ENCODE measurements at places on chromosomes 6 and 20.

- DNase-seq = no peak
Observed at GRCh38 chr20:43191946-43192863, 2.5 kb upstream of the PTPRT start.

- no peak for DNase-seq
Observed at GRCh38 chr6:44504301-44504791, 116.8 kb downstream of the CDC5L start.

GRCh38 chr6:107931894-107932293 is 26.1 kb downstream of the SEC63 start:
- DNase-seq = no peak

DNA sequence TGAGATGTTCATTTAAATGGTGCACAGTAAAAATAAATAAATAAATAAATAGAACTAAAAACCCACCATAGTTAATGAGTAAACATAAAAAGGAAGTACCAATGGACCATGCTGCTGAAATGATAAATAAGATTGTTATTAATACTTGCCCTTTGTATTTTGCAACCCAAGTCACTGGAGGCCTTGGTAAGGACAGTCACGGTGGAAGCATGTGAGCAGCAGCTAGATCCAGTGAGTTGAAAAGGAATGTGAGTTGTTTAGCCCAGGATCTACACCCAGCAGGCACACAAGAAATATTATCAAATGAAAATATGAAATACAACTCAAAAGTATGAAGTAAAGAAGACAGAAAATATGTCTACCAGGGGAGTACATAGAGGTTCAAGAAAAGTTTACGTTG is 6.7 kb downstream of the LGSN start:
- no peak for DNase-seq

- DNase-seq = no peak
Observed at GRCh38 chr6:157869673-157870302, 46.7 kb downstream of the SNX9 start.

- no peak for DNase-seq
Observed at GRCh38 chr6:112683106-112683505, 336.0 kb downstream of the RFPL4B start.

DNA sequence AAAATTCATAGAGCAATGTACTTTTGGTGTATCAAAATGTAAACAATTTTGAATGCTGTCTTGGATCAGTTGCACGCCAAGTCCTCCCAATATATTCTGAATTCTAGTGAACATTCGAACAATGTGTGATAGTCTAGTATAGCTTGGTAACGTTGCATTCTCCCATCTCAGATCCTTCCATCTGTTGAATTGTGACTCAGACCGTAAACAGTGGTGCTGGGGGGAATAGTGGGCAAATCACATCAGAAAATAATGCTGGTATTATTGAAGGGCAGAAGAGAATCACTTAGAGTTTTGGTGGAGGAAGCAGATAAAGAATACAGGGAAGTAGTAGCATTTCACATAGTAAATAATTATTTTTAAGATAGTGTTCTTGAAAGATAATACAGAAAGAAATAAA is 45.7 kb upstream of the PBOV1 start:
- DNase-seq = no peak

DNA sequence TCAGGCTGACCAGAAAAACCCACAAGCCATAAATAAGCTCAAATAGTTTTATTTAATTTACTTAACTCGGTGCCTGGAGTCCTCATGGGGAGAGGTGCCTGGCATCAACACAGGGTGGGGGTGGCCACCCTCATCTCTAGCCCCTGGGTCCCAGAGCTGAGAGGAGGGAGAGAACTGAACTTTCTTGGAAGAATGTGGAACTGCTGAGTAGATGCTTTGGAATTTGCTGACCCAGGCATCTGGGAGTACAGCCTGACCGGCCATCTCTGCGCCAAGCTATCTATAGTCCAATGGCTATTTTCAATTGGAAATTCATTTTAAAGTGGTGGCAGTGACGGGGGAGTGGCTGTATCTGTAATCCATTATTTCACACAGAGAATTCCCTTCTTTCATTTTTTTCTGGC is 104.8 kb downstream of the CDH26 start:
- no peak for DNase-seq

DNA sequence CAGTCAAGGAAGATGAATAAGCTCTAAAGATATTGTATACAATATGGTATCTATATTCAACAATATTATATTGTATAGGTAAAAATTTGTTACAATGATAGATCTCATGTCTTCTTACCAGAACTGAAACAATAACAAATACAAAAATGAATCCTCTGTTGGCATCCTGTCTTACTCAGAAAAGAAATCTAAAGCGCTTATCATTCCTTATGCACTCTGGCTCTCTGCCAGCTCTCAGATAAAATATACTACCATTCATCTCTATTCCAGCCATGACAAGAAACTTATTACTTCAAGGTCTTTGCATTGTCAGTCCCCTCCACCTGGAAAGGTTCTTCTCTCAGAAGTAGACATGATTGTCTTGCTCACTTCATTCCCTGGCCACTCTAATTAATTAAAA is 138.6 kb downstream of the THEMIS start:
- DNase-seq = no peak

DNA sequence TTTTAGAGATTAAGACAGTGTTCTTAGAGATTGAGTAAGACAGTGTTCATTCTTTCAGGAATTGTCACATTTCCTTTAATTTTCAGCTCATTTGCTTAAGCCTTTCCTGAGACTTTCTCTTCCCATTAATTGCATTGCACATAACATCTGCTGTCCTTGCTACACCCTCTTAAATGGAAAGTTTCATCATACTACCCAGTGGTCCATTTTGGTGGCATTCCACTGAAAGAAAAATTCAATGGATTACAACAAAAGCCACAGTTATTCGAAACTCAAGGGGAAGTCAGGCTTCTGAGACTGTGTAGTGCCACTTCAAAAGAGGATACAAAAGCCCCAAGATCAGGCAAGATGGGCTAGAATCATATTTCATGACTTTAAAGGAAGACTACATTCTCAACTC is 64.0 kb downstream of the RSPO3 start:
- no peak for DNase-seq

- no peak for DNase-seq
Observed at GRCh38 chr20:53707371-53708055, 113.9 kb upstream of the ZNF217 start.

DNA sequence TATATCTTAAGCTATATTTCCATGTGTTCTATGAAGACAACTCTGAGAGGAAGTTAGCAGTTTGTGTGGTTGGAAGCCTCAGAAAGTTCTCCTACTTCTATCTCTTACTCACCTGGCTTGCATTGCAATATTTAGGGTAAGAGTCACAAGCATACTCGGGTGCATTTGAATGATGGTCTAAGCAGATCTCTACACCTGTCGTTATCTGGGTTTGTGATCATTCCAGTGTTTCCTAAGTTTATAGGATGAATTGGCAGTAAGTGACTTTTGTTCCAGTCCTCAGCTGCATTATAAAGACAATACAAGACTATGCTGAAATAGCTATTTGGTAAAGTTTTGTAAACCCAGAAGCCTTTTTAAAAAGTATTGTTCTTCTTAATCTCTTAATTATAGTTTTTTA is 36.9 kb downstream of the CBFA2T2 start:
- no peak for DNase-seq

GRCh38 chr20:35539756-35540212 is 2.1 kb upstream of the ERGIC3 start:
- no peak for DNase-seq

GRCh38 chr20:6707321-6707831 is 60.1 kb upstream of the BMP2 start:
- DNase-seq = no peak

GRCh38 chr6:140599916-140600315 is 1225.5 kb upstream of the CITED2 start:
- DNase-seq = no peak

DNA sequence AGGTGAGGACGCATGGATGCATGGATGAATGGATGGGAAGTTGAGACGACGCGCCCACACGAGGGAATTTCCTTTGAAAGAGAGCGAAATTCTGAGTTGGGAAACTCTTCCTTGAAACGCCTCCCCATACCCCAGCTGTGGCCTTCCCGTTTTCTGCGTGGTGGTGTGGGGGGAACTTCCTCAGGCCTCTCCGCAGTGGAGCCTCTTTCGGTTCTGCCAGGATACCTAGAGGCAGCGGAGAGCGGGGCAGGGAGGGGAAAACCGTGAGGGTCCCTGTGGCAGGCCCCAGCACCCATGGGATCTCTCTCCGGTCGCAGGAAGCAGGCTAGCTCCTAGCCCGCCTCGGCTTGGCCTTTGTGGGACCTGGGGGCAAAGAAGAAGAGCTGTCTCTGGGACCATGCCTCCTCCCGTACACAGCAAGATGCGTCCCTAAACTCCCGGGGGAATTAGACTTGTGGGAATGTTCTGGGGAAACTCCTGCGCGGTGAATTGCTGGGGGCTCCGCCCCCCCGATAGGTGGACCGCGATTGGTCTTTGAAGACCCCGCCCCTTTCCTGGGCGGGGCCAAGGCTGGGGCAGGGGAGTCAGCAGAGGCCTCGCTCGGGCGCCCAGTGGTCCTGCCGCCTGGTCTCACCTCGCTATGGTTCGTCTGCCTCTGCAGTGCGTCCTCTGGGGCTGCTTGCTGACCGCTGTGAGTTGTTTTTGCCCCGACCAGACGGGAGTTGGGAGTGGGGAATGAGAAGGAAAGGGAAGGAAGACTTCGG is at the start of gene CD40:
Gene CD40, plus strand, starts transcription at position 611 of the 764 bp plus-strand sequence. Its CDS starts 30 bp downstream, at position 641.
- DNase-seq = peak; percentile 69

DNA sequence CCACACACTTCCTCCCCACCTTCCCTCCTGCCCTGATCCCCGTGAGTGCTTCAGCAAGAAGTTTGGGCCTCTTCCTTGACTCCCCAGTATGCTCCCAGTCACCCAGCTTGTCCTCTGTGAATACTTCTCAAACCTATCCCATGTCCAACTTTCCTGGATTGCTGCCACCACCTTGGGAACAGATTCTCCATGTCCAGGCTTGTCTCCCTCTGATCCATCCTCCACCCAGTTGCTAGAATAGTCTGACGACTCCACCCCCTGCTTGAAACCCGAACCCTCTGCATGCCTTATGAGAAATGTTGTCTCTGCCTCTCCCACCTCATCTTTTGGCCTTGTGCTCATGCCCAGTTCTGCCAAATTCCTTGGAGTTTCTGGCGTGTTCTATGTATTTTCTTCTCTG is 108.0 kb downstream of the PPP1R14C start:
- no peak for DNase-seq

- DNase-seq = no peak
Observed at GRCh38 chr6:118788702-118789101, 105.2 kb upstream of the ASF1A start.

GRCh38 chr20:48550814-48551213 is 277.0 kb downstream of the PREX1 start:
- no peak for DNase-seq

- DNase-seq = no peak
Observed at GRCh38 chr6:25747477-25747876, 7.1 kb upstream of the SLC17A4 start.

GRCh38 chr20:1215386-1216170 is 10.3 kb upstream of the RAD21L1 start:
- no peak for DNase-seq

- DNase-seq = no peak
Observed at GRCh38 chr20:39164642-39165041, 202.5 kb downstream of the DHX35 start.

DNA sequence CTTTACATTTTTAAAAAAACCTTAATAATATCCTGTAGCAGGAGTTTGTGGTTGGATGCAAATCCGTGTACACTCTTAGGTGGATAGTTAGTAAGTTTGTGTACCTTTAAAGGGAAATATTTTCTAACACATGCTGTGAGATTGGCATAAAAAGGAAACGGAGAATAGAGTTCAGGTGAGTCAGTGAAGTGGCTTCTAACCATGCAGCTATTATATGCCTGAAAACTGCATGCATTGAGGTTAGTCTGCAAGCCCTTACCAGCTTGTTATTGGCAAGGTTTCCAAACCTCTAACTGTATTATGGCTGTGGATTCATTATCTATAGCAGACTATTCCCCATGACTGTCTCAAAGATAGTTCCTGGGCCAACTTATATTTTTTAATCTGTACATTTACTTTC is 420.6 kb upstream of the MMS22L start:
- no peak for DNase-seq

DNA sequence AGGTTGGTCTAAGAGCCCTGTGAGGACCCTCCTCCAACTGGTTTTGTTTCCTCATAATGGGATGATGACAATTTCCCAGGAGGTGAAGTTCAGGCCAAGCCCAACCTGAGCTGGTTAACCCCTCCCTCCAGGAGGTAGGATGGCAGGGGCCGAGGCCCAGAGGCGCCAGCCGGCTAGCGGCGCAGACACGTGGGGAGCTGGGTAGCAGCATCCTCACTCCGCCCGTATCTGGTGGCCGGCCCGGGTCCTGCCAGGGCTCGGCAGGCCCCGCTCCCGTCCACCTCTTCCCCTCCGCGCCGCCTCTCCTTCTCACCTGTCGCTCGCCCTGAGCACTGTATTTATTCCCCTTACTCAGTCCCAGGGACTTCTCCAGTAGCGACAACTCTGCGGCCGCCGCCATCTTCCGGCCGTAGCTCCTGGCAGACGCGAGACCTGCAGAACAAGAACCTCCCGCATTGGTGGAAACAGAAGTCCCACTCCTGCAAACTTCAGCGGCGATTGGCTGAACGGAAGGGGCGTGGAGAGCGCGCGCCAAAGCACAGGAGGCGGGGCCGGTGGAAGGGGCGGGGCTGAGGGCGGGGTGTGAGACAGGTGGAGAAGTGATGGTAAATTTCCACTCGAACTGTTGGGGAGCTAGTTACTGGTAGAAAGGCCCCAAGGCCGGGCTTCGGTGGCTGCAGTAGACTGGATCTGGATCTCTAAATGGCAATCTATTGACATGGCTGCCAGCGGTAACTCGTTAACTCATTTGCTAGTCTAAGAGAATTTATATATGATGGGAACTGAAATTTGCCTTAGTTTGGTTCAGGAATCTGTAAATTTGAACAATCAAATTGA is at the start of gene EEF1E1:
Gene EEF1E1, minus strand, starts transcription at position 427 of the 837 bp plus-strand sequence. Its CDS starts 27 bp downstream, at position 400.
- DNase-seq = peak; percentile 78

DNA sequence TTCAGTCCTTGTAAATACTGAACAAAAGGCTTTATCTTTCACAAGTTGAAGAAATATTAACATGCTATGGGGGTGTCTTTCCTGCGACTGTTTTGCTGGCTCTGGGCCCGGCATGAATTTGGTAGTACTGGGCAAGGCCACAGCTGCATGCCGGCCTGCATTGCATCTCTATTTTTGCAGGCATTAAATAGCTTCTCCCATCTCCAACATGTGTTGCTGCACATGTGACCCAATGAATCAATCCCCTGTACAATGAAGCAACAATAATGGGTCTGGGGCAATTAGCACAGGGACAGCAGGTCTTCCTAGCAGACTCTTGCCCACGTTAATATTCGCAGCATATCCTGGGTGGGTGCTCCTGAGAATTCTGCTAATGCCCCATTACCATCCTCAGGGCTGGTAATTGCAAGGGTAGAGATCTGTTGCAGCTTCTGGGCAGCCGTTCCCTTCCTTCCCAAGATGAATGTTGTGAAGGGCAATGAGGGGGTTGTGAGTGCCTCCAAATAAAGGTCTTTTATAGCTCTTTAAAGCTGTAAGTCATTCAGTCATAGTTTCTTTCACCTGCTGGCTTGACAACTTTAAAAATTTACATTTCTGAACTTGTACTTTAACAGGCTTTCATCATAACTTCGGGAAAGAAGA is 24.3 kb upstream of the CDYL start:
- DNase-seq = no peak

GRCh38 chr20:56060486-56060885 is 55.2 kb upstream of the CBLN4 start:
- DNase-seq = no peak

Measured in substantia nigra (tissue), 51 donors.